ENCODE measurements at places on chromosomes 2 and 18.

- no peak for DNase-seq
These were observed 1495.8 kb upstream of the TMEFF2 start for GRCh38 chr2:193690572-193690971.

DNA sequence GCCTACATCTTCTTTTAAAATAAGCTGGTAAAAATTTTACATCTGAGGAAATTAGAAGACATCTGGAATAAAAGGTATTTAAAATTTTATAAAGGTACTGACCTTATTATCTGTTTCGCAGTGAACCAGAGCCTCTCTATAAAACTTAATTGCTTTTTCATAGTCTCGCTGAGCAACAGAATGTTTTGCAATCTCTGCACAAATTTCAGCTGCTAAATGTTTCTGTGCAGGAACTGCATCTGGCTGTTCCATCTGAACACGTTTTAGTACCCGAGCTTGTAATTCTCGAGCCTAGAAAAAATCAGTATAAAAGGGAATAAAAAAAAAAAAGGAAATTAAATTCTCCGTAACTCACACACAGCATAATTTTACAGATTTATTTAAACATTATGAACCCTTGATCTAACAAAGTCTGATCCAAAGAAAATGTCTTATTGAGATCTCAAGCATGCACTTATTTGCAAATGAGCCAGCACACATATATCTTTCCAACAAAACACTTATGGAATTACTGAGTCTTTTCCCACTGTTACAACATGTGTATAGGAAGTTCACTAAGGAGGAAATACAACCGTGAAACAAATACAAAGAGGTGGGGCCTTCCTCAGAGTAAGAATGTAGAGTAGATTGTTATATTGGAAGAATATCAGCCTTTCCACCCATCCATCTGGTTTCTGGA lies 51.8 kb downstream of the TTC21B start:
- no peak for DNase-seq

DNA sequence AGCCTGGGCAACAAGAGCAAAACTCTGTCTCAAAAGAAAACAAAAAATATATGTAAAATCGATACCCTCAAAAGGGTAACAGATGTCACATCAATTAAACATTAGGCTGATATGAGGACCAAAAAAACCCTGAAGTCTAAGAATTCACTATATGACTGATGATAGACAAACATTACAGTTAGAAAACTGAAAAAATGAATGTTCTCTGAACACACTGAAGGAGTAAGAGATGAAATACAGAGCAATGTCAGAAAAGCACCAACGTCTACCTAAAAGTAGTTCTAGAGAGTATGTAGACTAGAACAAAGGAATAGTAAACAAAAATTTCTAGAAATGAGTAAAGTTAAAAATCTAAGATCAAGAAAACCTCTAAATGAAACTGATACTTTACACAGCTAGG lies 81.9 kb downstream of the SLC66A3 start:
- DNase-seq, result no peak

DNA sequence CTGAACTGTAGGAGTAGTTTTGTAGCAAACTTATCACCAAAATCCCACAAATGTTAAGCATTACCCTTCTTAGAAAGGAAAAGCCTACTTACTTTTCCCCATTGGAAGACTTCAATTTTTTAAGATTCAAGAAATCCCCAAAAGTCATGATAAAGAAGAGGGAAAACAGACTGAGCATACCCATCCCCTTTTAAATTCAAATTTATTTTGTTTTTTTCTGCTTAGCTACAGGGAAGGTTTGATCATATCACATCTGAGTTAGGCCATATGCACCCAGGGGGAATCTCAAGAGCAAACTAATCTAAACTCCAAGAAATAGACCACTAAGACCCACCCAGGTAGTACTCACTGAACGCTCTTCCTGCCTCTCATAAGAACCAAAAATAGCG lies 174.6 kb downstream of the TGIF1 start:
- no peak for DNase-seq

DNA sequence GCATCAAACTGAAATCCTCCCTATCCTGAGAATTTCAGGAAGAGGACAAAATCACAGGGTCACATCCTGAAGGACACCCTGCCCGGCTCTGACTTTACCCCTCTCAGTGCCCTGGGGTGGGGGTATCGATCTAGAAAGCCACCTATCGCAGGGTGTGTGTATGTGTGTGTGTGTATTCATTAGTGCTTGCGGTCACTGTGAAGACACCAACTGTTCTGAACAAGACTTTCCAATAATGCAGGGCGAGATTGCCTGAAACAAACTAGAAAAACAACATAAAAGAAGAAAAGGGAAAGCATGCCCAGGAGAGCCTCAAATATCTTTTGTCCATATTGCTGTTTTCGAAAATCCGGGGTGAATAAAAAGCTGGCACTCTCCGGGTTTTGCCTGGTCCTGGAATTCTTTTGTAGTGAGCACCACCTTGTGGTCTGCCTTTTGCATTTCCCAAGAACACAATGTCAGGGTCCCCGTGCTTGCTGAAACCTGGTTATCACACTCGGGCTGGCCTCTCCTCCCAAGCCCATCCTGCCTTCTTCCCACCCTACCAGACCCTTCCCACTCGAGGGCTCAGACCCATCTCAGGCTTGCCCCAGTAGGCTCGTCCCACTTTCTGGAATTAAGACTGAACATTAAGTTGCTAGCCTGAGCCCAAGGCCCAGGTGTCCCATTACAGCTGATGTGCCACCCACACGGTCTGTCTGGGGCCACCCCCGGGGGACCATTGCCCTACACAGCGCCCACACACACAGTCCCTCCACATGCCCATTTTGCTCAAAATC lies 25.0 kb upstream of the COPS8 start:
- no peak for DNase-seq

DNA sequence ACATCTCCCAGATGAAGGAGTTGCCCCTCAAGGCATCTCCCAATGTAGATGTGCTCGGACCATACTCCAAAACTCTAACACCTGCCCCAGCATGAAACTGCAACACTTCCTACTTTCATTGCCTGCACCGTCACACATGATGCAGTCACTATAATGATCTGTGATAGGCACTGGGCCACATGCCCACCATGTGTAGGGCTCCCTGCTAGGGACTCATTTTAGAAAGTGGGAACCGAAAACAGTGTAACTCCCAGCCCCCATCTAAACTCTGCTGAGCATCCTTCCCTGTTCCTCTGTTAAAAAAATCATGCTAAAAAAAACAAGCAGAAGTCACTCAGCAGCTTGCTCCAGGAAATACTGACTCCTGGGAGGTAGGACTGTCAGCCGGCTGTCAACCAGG lies 496.1 kb upstream of the RAB6C start:
- DNase-seq, result no peak

DNA sequence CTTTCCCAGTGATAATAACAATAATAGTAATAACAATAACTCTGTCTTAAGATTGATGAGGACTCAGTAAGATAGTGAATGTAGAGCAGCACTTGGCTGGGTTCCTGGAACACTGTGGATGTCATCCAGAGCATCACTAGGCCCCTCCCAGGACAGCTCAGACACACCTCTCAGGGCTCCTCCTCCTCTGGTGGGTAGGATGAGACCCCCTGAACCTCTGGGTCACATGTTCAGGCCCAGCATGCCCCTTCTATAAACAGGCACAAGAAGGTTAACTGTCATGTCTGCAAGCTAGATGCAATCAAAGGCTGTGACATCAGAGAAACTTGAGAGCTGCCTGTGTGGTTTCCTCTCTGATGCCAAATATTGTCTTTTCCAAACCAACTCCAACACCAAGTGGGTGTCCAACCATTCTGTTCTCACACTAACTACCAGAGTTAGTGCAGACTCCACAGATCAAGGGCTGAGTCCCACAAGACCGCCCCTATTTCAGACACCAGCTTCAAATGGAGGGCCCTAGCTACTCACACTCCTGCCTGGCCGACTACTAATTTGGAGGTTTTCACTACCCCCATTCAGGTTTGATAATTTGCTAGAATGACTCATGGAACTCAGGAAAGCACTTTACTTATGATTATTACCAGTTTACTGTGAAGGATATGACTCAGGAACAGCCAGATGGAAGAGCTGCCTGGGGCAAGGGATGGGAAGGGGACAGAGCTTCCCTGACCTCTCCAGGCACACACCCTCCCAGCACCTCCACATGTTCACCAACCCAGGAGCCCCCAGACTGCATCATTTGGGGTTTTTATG lies 46.4 kb upstream of the BZW1 start:
- DNase-seq, result no peak

DNA sequence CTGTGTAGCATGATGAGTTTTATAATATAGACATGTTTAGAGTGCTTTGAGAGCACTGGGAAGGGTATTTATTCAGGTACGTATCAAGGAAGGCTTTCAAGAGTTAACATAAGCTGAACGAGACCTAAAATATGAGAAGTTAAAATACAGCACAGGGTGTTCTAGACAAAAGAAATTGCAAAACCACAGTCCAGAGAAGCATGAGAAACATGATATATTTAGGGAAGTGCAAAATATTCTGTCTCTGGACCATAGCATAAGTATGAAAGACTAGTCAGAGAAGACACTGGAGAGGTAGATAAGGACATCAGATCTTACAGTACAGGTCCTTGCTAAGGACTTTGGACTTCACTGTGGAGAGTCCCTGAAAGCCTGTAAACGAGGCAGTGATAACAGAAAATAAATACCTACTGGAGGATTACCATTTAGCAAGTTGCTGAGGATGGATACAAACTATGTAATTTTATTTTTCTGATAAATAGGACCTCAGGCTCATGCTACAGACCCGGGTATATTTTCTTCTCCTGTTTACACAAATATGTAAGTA lies 43.7 kb downstream of the FSIP2 start:
- no peak for DNase-seq

DNA sequence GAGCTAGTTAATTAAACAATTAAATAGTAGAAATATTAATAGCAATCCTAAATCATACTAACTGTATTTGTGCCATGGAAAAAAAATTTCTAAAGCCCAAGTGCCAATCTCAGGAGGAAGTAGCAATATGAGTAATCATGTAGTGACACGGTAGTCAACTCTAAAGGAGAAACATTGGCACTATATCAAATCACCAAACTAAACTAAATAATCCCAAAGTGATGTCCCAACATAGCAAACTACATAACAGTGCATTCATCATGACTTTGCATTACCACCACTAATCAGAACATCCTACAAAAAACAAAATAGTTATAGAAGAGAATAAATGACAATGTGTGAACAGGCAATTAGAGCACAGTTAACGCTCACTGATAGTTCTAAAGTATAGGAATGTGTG lies 195.1 kb downstream of the EXOC6B start:
- no peak for DNase-seq

- DNase-seq, result no peak
These were observed 224.2 kb downstream of the CD226 start for GRCh38 chr18:69723434-69723833.

GRCh38 chr2:172745636-172746035 lies 10.0 kb downstream of the RAPGEF4 start:
- DNase-seq, result no peak

DNA sequence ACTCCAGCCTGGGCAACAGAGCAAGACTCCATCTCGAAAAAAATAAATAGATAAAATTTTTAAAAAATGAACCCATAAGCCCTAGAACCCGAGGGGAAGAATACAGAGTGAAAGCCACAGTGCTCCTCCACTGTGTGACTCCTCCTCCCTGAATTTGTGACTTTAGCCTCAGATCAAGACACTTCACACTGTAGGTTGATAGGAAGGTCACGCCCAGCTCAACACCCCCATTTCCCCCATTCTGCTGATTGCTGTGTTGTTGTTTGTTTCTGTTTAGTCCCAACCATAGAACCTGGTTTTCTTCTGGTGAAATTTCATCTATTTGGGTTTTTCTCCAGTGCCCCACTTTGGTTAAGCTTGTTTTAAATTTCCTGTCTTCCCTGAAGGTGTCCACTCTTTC lies 102.2 kb downstream of the VIT start:
- no peak for DNase-seq

GRCh38 chr18:27313678-27314077 lies 128.6 kb upstream of the CHST9 start:
- no peak for DNase-seq

GRCh38 chr2:15749460-15750432 lies 158.1 kb downstream of the DDX1 start:
- DNase-seq, result no peak

DNA sequence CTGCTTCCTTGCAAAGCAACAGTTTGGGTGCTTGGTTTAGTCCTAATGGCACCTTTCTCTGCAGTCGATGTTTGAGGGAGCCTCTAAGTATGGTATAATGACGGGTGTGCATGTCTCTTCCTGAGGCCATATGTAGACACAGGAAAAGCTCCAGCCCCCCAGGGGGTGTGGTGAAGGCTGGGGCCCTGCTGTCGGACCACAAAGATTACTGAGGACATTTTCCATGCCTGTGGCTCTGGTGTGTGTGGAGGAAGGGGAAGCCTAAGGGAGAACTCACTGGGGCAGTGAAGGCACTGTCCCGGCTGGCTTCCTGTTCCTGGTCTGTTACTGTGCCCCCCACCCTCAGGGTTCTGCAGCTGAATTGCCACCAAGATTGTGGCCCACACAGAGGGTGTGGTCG lies 187.1 kb downstream of the FHOD3 start:
- no peak for DNase-seq

- DNase-seq, result no peak
These were observed 2.3 kb upstream of the NAPG start for GRCh38 chr18:10523544-10523943.

GRCh38 chr2:218259099-218259961 lies 1.5 kb upstream of the GPBAR1 start:
- no peak for DNase-seq

DNA sequence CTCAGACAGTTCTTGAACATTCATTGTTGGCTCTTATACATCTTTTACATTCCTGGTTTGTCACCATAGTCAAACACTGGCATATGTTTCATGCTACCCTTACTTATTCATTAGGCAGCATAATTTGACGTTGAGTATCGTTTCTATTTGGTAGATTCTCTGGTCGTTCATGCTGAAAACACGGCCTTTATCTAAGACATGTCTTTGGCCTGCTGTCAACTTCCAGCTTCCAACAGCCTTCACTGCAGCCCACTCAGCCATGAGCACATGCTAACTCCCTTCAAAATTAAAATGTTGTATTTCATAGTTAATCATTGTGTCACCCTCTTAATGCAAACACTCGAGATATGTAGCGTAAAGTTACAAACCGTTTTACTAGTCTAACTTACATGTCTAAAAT lies 493.0 kb upstream of the NRP2 start:
- DNase-seq, result no peak

DNA sequence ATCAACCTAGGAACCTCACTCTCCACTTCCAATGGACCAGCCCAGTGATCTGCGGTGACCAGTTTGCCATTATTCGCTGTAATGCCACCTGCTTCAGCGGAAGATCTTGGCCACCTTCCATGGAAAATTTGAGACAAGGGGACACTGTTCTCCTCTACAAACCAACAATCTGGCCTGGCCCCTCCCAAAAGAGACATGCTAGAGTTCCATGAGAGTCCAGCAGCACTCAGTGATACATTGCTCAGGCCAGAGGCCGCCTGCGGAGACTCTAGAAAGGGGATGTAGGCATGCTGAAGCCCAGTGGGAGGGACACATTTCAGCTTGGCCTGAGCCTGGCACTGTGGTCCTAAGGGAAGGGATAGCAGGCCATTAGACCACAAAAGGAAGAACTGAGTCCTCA lies 58.3 kb downstream of the COL6A3 start:
- DNase-seq, result no peak

DNA sequence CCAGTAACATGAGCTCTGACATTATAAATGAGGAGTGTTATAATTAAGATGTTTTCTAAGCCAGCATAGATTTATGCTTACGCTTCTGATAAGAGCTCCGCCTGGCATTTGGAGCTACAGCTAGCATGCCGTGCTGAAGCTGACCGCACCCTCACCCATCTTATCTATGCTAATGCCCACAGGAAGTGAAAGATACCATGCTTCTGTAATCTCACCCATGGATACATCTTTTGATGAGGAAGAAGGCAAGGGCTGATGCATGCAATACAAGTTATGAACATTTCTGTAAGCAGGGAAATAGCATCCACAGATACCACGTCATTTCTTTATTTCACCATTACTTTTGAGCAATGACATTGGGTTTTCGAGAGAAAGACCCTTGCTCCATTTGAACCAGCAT lies 82.3 kb downstream of the ARL4C start:
- DNase-seq, result no peak
